ENCODE measurements at places on chromosomes 1 and 21.

- DNase-seq = no peak
These were observed 145.5 kb upstream of the NRIP1 start for GRCh38 chr21:15210235-15210678.

GRCh38 chr1:80218112-80218511 is 1211.6 kb upstream of the ADGRL4 start:
- DNase-seq = peak; percentile 43

DNA sequence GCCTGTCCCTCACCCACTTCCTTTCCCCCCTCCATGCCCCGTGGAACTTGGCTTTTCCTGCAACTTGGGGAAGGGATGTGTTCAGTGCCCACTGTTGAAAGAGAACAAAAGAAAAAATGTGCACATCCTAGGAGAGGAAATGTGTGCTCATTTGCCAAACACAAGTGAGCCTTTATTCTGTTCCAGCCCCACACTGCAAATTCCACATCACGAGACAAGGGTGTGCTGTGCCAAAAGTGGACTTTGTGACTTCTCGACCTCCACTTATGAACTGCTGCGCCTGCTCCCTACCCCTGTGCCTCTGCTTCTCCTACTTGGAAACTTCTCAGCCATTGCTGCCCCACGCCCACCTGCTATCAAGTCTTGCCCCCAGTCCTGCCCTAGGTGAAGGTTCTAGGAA is 97.0 kb upstream of the GRIK3 start:
- no peak for DNase-seq

- no peak for DNase-seq
These were observed 5.4 kb upstream of the LRRC40 start for GRCh38 chr1:70210820-70211219.

- peak; percentile 66 for DNase-seq
These were observed 59.0 kb upstream of the ACOT11 start for GRCh38 chr1:54488779-54489626.

- DNase-seq = no peak
These were observed 21.7 kb downstream of the UMODL1 start for GRCh38 chr21:42092771-42093170.

DNA sequence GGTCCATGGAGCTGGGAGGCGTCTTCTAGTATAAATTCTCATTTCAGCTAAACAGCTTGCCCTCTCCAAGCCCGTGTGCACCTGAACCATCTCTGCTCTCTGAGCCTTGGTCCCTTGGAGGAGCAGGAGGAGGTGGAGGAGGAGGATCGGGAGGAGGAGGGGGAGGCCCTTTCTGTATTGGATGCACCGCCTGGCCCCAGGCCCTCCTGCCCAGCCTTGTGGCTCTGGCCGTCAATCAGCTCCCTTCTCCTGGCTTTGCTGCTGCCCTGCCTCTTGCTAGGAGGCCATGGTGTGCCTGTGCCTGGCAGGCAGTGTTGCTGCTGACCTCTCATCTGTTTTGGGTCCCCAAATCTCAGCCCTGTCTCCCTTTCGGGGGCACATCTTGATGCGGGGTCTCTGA is 9.0 kb downstream of the COL18A1 start:
- no peak for DNase-seq

GRCh38 chr1:209219791-209220524 is 363.6 kb upstream of the CAMK1G start:
- DNase-seq = no peak

DNA sequence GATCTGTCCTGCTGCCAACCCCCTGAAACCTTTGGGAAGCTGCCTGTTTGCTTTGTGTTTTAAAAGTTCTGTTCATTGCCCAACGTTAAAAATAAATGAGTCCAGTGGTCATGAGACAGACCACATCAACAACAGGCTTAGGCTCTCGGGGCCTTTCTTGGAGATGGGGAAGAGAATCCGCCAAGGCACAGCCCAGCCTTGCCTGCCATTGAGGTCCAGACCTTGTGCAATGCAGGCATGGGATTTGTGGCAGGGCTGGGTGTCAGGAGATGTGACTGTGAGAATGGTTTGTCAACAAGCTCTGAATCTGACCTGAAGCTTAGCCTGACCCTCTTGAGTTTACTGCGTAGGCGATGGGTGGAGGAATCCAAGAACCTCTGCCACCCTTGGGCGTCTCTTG is 4.2 kb downstream of the SPSB1 start:
- DNase-seq = no peak

- DNase-seq = no peak
These were observed 25.2 kb upstream of the IKBKE start for GRCh38 chr1:206445116-206445515.

DNA sequence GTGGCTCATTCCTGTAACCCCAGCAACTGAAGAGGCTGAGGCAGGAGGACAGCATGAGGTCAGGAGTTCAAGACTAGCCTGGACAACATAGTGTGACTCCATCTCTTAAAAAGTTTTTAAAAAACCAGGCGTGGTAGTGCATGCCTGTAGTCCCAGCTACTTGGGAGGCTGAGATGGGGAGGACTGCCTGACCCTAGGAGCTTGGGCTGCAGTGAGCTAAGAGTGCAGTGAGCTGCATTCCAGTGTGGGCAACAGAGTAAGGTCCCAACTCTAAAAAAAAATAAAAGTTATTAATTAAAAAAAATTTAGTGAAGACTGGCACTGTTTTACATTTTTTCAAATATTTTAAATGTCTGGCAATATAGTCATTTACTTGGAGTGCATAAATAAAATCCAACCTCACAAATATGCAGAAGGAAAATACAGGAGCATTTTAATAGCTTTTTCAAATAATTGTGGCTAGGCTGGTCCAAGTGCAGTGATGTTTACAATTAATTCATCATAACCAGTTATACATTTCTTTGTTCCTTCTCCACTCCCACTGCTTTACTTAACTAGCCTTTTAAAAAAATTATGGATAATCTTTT is 10.8 kb downstream of the ZBTB8OS start:
- no peak for DNase-seq

GRCh38 chr1:156082309-156083091 is at the start of gene MEX3A:
Gene MEX3A (minus strand): TSS chr1:156082465. CDS start chr1:156081998, 467 bp downstream.
- peak; percentile 76 for DNase-seq

- DNase-seq = no peak
These were observed 30.2 kb downstream of the RUNX3 start for GRCh38 chr1:24899581-24900485.

DNA sequence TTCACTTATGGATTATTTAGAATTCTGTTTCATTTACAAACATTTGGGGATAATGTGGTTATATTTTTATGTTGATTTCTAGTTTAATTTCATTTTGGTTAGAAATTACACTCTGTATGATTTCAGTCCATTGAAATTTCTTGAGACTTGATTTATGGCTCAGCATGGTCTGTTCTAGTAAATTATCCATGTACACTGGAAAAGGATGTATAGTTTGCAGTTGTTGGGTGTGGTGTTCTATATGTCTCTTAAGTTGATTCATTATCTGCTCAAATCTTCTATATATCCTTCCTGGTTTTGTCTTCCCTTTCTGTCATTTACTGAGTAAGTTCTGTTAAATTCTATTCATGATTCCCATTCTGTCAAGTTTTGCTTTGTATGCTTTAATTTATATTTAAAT is 52.3 kb downstream of the RAP1A start:
- no peak for DNase-seq

GRCh38 chr1:30183895-30184294 is 539.5 kb downstream of the MATN1 start:
- no peak for DNase-seq

Measured in NCI-H2081 (cell line).